SJSA1 (cell line): ENCODE measurements at places on chromosomes 13 and 19. TPM values are rescaled to one million over a fixed set of nuclear protein-coding genes. Genes with fewer than 3 reads are reported as not detected.

The GRIN2D gene
- total RNA-seq: 0.05 TPM in 1 of 2 replicates, not detected in the other

The GZMM gene
- not detected in 2 replicates for total RNA-seq

The DAND5 gene
- total RNA-seq: 0.41 TPM in 1 of 2 replicates, not detected in the other

- DNase-seq: no peak
Observed at GRCh38 chr19:17997969-17998826, 9.8 kb upstream of the ARRDC2 start.

- no peak for DNase-seq
Observed at GRCh38 chr19:28522545-28522922, 690.4 kb downstream of the UQCRFS1 start.

DNA sequence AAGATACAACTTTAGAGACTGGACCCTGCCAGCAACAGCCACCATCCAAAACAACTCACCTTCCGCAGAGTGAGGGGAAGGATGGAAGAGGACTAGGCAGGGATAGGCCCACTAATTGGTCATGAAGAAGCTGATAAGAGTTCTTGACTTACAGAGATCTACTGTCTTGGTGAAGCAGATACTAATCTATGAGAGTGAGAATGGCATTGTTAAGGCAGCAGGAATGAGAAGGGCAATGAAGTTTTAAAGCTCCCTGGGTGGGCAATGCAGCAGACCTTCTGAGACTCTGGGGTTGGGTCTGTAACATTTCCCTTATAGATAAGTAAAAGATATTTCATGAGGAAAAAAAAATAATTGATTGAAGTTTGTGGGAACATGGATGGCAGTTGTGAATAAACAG lies 63.7 kb downstream of the KLF12 start:
- no peak for DNase-seq

- DNase-seq: peak; percentile 47
Observed at GRCh38 chr19:920051-920864, 3.1 kb downstream of the KISS1R start.

DNA sequence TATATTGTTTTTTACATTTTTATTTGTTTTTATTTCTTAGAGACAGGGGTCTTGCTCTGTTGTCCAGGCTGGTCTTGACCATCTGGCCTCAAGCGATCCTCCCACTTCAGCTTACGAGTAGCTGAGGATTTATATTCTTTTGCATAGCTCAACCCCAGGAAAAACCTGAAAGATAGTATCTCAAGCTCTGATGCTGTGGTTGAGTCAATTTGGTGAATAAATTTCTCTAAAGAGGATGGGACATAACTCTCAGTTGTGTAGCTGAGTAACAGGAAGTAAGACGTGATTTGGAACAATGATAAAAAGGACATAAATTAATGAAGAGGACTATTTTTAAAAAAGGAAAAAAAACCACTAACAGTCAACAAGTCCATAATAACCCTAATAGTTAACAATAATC lies 79.8 kb upstream of the TNFSF11 start:
- no peak for DNase-seq
